ENCODE measurements at places on chromosomes 1 and 21.

DNA sequence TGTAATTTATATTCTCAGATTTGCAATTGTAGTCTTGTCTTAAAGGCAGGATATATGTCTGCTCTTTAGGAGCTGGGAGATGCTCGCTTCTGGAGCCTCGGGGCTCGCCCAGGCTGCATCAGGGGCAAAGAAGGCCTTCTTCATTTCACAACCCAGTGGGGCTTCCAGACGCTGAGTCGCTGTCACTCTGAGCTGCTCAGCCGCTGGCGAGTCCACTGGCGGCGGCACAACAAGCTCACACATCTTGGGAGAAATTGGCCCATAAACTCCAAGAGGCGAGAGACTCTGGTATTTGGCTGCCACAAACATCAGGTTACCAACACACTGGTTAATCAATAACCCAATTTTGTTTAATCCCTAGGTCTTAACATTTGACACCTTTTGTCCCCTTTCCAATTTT is 216.6 kb downstream of the ATG4C start:
- DNase-seq = no peak

DNA sequence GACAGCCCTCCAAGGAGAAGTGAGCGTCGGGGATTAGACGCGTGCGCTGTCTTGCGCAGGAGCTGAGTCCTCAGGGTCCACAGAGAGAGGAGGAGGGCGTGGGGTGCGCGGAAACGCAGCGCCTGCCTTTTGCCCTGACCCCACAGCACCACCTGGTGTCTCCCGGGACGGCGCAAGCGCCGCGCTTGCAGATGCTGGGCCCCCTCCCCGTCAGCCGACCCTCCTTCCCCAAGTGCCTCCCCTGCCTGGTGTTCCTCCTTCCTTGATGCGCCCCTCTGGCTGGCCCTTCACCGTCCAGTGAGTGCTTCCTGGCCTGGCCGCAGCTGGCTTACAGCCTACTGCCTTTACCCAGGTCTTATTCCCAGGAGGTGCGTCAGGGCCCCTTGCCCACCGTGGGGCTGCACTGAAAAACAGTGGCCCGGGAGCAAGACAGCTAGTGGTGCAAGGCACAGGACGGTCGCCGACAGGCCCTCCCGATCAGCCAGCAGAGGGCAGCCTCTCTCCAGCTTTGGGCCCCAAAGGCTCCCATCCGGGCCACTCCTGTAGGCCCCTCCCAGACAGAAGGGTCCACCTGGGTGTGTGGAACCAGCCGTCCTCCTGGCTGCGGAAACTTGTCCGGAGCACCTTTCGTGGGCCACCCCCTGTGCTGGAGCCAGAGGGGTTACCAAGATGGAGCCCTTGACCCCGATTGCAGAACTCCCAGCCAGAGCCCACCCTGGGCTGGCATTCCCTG is 12.9 kb upstream of the PHLDA3 start:
- peak; percentile 51 for DNase-seq

- no peak for DNase-seq
Observed at GRCh38 chr1:109717729-109718128, 5.7 kb downstream of the GSTM5 start.

GRCh38 chr1:117235863-117236465 is 25.2 kb upstream of the VTCN1 start:
- DNase-seq = no peak

- no peak for DNase-seq
Observed at GRCh38 chr1:229184066-229184465, 86.8 kb upstream of the RAB4A start.

DNA sequence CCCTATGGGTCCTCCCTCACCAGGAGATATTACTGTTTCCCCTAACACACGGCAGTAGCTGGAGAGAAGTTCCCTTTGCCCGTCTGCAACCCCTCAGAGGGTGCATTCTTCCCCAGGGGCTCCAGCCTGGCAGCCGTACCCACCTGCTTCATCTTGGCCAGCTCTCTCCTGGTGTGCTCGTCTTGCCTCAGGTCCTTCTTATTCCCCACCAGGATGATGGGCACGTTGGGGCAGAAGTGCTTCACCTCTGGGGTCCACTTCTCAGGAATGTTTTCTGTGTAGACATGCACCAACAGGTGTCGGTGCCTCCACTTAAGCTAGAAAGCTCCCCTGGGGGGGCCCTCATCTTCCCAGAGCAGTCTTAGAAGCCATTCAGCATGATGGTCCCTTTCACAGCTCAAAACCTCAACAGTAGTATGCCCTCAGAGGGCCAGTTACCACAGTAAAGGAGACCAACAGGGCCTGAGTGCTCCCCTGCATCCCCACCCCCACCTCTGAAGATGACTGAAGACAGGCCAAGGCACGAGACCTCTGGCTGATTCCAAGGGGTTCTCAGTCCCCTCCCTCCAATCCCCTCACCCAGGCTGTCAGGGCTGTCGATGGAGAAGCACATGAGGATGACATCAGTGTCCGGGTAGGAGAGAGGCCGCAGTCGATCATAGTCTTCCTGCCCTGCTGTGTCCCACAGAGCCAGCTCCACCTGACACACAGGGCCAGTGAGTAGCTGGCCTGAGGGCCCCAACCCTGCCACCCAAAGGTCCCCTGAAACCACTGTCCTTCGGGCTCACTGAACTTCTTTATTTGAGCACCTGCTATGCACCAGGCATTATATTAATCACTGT is 4.3 kb downstream of the RHOC start:
- no peak for DNase-seq

DNA sequence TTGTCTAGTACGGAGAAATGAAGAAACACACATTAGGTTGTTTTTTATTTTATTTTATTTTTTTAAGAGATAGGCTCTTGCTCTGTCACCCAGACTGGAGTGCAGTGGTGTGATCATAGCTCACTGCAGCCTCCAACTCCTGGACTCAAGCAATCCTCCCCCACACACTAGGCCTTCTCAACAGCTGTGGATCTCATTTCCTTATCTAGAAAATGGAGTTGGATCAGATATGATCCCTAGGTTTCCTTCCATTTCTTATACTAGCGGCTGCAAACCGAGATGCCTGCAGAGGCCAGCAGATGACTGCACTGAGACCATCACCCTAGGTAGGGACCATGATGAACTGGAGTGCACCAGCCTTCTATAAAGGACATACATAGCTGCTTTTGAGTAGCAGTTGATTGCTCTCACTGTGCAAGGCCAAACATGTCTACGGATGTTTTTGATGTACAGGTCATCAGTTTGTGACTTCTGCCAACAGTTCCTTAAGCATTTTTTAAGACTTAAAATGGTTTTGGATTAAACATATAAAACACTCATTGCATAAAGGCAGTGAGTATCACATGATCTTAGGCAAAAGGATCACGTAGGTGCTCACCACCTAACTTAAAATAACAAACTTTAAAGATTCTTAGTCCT is 11.4 kb upstream of the KLHL12 start:
- no peak for DNase-seq

All from SW 1271 (cell line).